ENCODE measurements at places on chromosomes 6 and 20.

GRCh38 chr20:32894711-32895355, 36.1 kb downstream of the EFCAB8 start:
- no peak for DNase-seq

DNA sequence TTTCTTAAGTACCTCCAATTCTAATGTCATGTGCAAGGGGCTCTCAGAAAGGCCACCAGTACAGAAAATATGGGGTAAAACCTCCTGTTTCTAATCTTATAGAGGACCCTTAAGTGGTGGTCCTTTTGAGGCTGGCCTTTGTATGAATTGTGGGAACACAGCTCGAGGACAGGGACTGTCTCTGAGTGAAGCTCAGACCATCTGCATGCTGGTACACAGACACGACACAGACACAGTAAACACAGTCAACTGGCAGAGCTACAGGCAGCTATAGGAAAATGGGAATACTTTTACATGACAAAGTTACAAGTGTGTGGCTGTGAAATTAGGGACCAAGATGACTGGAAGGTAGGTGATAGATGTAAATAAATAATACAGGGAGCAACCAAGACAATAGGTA, 143.9 kb upstream of the PREP start:
- DNase-seq, result no peak

- peak; percentile 23 for DNase-seq
Measured at GRCh38 chr6:128516514-128516898, 3.9 kb downstream of the PTPRK start.

GRCh38 chr6:28898710-28898965, 25.1 kb downstream of the TRIM27 start:
- no peak for DNase-seq

GRCh38 chr6:131635384-131636340, 1.4 kb upstream of the ENPP3 start:
- no peak for DNase-seq

DNA sequence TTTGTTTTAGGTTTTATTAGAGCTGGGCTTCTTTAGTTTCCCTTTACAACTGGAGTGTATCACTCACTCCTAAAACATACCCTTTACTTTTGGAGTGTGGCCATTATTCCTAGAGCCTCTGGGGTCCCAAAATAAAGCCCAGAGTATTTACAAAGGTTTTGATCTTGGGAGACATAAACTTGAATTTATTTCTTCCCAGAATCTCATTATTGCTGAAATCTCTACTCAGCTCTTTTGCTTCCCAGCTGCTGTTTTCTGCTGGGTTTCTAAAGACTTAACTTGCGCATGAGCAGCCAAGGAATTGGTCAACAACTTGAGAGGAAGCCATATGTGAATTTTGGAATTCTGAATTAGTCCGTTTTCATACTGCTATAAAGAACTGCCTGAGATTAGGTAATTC, 94.5 kb upstream of the NRSN1 start:
- DNase-seq, result no peak

DNA sequence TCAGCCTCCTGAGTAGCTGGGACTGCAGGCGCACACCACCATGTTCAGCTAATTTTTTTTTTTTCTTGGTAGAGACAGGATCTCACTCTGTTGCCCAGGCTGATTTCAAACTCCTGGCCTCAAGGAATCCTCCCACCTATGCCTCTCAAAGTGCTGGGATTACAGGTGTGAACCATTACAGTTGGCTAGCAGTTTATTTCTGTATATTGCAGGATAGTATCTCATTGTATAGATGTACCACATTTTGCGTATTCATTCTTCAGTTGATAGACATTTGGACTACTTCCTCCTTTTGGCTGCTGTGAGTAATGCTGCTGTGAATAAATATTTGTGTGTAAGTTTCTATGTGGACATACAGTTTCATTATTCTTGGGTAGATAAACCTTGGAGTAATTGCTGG, 32.9 kb downstream of the ASXL1 start:
- DNase-seq, result no peak

- peak; percentile 32 for DNase-seq
Measured at GRCh38 chr6:30325150-30325872, 1.4 kb upstream of the TRIM39 start.

- DNase-seq, result peak; percentile 16
Measured at GRCh38 chr6:82248273-82248735, 760 bp upstream of the IBTK start.

GRCh38 chr20:37123441-37123840, 27.6 kb upstream of the RBL1 start:
- no peak for DNase-seq

GRCh38 chr6:1527073-1527457, 82.7 kb upstream of the FOXC1 start:
- peak; percentile 42 for DNase-seq

GRCh38 chr6:8589941-8590729, 154.8 kb upstream of the SLC35B3 start:
- no peak for DNase-seq

GRCh38 chr6:153092082-153093013, 38.7 kb downstream of the RGS17 start:
- DNase-seq, result peak; percentile 93

DNA sequence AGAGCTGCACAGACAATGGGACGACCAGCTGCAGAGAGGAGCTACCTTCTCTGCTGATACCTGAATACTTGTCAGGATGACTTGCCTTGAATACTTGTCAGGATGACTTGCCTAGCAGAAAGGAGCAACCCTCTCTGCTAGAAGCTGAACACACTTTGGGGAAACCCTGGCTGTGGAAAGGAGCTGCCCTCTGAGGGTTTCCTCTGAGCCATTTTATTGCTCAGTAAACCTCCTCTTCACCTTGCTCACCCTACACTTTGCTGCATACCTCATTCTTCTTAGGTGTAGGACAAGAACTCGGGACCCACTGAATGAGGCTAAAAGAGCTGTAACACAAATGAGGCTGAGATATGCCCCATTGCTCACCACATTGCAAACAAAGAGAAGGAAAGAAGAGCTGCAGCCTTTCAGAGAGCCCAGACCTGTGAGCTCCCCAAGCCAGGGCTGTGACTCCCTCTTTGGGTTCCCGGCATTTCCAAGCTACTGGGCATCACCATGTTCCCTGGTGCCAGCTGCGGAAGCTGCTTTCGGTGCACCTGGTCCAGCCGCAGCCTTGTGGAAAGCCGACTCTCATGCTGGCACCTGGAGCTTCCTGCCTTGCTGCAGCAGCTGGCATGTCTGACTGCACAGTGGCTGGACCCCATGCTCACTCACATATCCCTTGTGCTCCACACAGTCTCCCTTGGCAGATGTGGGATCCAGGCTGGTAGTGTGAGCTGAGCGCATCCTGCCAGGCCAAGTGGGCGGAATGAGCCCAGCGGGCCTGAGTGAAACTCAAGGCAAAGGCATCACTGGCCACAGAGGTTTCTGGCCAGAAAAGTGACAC, 106.7 kb upstream of the AHI1 start:
- DNase-seq, result no peak

- DNase-seq, result no peak
Measured at GRCh38 chr6:35213824-35214756, at the start of gene SCUBE3. TSS of gene SCUBE3 (plus strand) at chr6:35213956. CDS start at chr6:35214419, 463 bp downstream.

- peak; percentile 3 for DNase-seq
Measured at GRCh38 chr6:55578537-55579363, at the start of gene HMGCLL1. TSS of gene HMGCLL1 (minus strand) at chr6:55579192. CDS start at chr6:55579055, 137 bp downstream.

GRCh38 chr6:39021779-39022178, 26.8 kb upstream of the GLP1R start:
- no peak for DNase-seq

- DNase-seq, result no peak
Measured at GRCh38 chr6:135113860-135114259, 59.2 kb upstream of the HBS1L start.

DNA sequence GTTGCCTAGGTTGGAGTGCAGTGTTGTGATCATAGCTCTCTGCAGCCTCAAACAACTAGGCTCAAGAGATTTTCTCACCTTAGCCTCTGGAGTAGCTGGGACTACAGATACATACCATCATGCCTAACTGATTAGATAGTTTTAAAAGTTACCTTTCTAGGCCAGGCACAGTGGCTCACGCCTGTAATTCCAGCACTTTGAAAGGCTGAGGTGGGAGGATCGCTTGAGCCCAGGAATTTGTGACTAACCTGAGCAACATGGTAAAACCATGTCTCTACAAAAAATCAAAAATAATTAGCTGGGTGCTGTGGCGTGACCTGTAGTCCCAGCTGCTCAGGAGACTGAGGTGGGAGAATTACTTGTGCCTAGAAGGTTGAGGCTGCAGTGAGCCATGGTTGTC, 41.2 kb downstream of the SLC17A5 start:
- no peak for DNase-seq

DNA sequence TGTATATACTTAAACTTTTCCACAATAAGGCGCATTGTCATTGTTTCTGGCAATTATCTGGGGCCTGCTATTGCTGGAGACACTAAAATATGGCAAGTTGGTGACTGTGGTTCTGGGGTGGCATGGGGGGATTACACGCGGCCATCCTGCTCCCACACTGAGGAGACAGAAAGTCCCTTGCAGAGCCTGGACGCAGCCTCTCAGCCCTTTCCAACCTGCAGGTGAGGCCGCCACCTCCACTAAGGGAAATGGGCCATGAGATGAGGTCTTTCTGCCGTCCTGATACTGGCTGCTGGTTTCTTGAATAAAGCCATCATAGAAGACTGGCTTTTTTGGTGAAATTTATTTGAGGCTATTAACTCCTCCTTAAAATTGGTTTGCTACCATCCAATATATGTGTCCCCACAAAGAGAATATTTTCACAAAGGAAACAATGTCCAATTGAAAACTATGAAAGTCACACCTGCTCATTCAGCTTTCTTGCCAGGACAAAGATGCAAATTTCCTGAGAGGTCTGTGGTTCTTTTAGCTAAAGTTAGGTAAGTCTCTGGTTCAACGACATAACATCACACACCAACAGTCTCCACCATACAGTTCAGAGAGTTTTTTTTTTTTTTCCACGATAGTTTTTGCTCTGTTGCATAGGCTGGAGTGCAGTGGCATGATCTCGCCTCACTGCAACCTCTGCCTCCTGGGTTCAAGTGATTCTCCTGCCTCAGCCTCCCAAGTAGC, 13.0 kb downstream of the TXNDC5 start:
- no peak for DNase-seq

GRCh38 chr6:156395276-156395675, 381.9 kb upstream of the ARID1B start:
- no peak for DNase-seq
